ENCODE measurements at places on chromosomes 5 and 9.

DNA sequence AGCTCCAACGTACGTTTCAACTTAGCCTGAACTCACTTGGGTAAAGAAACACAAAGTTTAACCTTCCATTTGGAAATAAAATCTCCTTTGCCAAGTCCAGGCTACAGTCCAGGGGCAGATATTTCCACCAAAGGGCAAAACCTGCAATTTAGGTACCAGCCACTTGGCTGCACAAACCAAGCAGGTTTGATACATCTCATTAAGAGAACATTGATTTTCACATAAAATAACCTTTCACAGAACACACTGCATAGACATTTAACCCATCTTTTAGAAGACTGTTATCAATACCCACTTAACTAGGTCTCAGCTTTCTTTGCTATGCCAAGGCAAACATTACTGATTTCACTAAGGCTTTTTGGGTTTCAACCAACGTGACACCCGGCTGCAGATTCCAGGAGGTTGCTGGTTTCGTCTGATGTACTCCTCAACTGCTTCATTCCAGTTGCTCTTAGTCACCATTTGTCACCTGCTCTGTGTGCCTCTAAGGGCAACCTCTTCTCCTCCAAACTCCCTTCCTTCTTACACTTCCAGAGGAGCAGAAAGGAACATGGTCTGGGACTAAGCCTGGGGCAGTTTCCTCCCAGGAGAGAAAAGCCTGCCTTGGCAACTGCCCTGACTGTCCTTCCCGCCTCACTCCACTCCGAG lies 67.1 kb downstream of the EPB41L4B start:
- DNase-seq: no peak

DNA sequence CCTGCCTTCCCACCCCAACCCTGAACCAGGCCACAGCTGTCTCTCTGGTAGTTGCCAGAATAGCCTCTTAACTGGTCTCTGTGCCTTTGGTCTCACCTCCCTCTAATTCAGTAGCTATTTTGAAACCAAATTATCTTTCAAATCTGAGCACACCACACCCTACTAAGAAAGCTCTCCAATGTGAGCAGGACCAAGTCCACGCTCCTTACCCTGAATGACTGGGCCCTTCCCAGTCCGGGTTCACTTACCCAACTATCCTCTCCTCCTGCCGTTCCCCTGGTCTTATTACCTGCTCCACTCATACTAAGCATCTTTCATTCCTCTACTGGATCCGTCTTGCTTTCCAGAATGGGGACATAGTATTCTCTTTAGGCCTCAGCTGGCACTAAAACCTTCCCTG lies 16.8 kb downstream of the ANKH start:
- no peak for DNase-seq

- DNase-seq: no peak
These were observed 59.1 kb downstream of the BOD1 start for GRCh38 chr5:173557123-173557903.

GRCh38 chr9:105502276-105502675 lies 54.4 kb downstream of the FSD1L start:
- no peak for DNase-seq

- no peak for DNase-seq
These were observed 12.5 kb downstream of the NINJ1 start for GRCh38 chr9:93121316-93122241.

- DNase-seq: no peak
These were observed 86.0 kb upstream of the TBC1D2 start for GRCh38 chr9:98341157-98342097.
